ENCODE measurements at places on chromosomes 16 and 17. TPM values are rescaled to one million over a fixed set of nuclear protein-coding genes. Genes with fewer than 3 reads are reported as not detected.

Gene DNAH17
- 1.4 TPM for total RNA-seq

Gene FGF11
- total RNA-seq = 35.5 TPM

Gene WFDC1
- total RNA-seq = not detected

Gene LGALS9B
- not detected for total RNA-seq

Gene RASL10B
- 1.1 TPM for total RNA-seq

Gene SCIMP
- total RNA-seq = 0.14 TPM

Gene MTHFSD
- 20.5 TPM for total RNA-seq

Gene EEF2KMT
- 10.4 TPM for total RNA-seq

Gene C16orf89
- total RNA-seq = not detected

DNA sequence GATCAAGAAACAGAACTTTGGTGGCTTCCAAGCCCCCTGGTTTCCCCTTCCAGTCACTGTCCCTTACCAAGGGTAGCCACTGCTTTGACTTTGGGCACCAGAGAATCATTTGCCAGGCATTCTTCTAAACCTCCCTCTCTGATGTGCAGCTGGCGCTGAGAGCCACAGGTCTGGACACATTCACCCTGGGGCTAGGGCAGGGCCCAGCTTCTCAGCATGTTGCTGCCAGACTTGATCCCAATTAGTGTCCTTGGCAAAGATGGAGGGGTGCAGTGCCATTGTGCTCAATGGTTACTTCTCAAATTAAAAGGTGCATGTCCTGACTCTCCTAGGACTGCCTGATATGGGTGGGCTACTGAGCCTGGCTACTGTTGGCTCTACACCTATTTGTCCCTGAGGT, 7.6 kb upstream of the SLC47A2 start:
- no peak for DNase-seq

- DNase-seq = no peak
Observed at GRCh38 chr17:32634167-32634566, 147.4 kb downstream of the CDK5R1 start.

GRCh38 chr17:21211825-21212479, 2.0 kb downstream of the TMEM11 start:
- no peak for DNase-seq

GRCh38 chr16:82265809-82266208, 95.8 kb upstream of the MPHOSPH6 start:
- DNase-seq = no peak

GRCh38 chr17:62692721-62693431, 65.4 kb downstream of the MRC2 start:
- no peak for DNase-seq

DNA sequence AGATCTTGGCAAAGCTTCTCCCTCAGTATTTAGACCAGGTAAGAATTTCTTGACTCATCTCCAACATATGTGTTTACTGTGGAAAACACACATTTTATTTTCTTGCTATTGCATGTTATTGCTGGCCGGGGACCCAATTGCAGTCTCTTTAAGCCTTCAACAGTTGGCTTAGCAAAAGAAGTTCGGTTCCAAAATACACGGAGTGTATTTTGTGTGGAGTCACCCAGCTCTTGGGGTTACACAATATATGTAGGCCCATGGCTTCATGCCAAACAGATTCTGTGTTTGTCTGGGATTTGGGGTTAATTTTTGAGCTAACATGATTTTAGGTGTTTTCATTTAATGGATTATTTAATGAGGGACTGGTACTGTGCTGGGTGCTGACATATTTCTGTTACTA, 4.0 kb downstream of the ALDH3A2 start:
- no peak for DNase-seq

GRCh38 chr17:42199416-42200011, 5.2 kb upstream of the GHDC start:
- no peak for DNase-seq

- no peak for DNase-seq
Observed at GRCh38 chr16:54286366-54287130, at the start of gene IRX3. TSS of gene IRX3 (minus strand) at chr16:54286787. CDS start at chr16:54286050, 737 bp downstream.

DNA sequence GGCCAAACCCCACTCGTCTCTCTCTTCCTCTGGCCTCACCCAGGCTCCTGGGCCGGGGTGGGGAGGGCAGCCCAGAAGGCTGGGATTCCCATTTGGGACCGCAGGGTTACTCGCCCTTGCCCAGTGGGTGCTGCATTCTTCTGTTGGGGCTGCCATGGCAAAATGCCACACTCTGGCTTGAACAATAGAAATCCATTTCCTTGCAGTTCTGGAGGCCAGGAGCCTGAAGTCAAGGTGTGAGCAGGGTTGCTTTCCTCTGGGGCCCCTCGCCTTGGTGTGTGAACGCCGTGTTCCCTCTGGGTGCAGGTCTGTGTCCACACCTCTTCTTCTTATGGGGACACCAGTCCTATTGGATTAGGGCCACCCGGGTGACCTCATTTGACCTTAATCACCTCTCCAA, 105.8 kb upstream of the GSE1 start:
- DNase-seq = no peak

GRCh38 chr16:10961231-10961630, 16.9 kb downstream of the CLEC16A start:
- DNase-seq = no peak

- DNase-seq = no peak
Observed at GRCh38 chr17:16287563-16288027, 65.7 kb downstream of the CENPV start.

DNA sequence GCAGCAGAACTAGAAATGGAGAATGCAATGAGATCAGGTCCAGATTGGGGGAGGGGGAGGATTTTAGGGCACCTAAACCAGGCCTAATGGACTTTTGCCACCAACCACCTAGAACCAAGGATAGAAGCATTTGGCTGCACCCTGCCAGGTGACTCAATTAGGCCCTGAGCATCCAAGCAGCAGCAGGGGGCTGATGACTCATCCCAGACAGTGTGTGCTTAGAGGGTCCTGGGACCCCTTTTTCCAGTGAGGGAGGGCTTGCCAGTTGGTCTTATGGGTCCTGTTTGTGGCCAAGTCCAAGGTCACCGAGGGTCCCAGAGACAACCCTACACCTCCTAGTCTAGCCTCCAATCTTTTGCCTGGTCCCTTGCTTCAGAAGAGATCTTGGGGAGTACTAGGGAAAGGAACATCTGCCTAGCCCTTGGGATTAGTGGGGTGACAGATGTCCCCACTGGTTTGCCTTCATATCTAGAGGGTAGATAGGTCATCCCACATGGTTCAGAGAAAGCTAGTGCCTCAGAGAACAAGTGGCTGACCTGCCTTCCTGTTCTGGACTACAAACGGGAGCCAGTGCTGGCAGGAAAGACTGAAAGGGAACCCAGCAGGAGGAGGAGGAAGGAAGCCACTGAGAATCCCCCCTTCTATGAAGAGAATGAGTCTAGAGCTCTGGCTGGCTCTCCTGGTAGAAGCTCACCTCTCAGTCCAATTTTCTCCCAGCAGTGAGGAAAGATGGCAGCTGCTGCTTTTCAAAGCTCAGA, 1.6 kb upstream of the TBKBP1 start:
- no peak for DNase-seq

DNA sequence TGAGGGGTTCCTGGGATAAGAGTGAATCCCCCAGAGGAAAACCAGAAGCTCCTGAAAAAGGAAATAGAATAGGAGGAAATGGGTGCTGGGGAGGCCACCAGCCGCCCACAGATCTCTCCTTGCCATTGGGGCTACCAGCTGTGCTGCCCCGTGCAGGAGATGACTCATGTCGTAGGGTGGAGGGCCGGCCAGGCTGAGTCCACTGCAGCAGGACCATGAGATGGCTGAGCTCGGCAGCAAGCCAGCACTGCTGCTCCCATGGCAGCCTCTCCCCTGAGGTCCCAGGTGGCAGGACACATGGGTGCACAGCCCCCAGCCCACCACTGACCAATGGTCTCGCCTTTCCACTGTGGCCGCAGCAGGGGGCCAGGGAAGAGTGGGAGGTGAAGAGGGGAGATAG, 95.5 kb downstream of the GNAO1 start:
- no peak for DNase-seq

DNA sequence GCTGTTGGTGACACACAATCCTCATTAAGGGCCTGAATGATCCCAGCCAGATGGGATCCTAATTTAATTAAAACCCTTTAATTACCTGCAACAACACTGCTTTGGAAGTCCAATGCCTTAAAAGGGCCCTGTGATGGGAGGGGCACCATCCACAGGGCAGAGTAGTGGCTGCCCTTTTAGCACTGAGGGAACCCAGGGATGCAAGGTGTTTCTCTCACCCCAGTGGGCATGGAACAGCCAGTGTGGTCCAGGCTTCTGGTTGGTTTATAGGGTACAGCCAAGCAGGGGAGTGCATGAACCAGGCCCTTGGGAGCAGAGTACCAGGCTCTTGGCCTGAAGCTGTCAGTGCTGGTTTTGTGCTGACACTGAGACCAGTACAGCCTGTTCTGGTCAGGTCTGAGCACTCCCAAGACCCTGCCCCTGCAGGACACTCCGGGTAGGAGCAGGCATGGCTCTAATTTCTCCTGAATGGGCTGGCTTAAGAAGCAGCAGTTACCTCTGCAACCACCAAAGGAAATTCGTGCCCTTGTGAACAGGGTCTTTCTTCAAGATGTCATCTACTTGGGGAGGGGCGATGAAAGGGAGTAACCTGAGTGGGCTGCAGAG, 9.9 kb downstream of the NXPH3 start:
- DNase-seq = no peak

GRCh38 chr16:29849505-29849904, 13.5 kb downstream of the CDIPT start:
- no peak for DNase-seq

- no peak for DNase-seq
Observed at GRCh38 chr16:85716680-85717038, 27.9 kb upstream of the GINS2 start.

- DNase-seq = no peak
Observed at GRCh38 chr17:59377410-59377809, 46.0 kb downstream of the YPEL2 start.

GRCh38 chr17:27635275-27635823, 4.4 kb downstream of the LGALS9 start:
- no peak for DNase-seq
